ENCODE measurements at places on chromosomes 4 and X.

DNA sequence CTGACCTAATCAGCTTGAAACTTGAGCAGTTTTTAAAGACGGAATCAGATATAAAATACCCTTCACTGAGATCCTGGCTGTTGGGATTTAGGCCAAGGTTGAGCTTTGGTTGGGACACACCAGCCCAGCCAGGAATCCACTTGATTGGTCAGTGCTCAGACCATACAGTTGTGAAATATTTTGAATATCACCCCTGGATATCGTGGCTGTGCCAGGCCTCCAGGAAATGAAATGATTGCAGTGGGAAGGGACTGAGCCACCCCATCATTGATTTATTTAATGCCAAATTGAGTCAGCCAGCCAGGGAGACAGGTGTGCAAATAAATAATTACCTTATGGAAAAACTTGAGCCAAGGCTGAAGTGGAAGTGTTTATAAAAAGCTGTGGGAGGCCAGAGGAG, 128.4 kb upstream of the SCML1 start:
- DNase-seq = no peak

- DNase-seq = no peak
These were observed 1.2 kb downstream of the HMGB3 start for GRCh38 chrX:150984169-150984824.

DNA sequence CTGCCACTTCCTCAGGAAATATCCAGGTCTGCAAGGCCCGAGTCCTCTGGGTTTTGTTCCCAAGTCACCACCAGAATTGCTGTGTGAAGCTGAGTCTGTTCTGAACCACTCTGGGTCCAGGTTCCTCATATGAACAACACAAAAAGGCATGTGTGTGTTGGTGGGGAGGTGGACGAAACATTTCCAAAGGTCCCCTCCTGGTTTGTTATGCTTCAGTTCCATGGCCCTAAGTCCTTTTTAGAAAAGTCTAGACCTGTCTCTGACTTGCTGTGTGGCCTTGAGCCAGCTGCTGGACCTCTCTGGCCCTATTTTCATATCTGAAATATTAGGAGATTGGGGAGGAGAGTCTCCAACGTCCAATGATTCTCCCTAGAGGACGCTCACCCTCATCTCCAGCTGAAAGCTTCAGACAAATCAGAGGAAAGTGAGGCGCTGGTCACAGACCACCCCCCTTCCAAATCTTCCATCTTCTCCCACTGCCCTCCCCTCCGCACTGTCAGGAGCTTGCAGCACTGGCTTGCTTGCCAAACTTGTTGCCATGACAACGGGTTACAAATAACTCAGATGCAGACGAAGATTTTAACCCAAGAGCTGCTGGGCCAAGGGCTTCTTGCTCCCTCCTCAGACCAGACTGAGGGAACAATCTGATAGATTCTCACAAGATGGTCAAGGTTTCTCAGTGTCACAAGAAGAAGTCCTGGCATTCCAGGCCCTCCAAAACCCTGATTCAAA, 64.5 kb downstream of the SMC1A start:
- no peak for DNase-seq

DNA sequence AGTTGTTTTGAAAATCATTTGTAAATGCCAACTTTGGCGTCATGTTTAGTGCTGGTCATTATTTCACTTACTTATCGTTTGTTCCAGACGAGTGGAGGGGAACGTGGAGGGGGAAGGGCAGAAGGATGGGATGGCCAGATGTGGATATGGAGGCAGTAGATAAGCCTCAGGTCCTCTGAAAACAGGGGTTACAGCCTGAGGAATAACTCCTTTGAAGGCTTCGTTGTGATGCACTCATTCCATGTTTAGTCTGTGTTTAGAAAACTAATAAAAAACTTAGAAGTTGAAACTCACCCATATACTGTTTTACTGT, 1.1 kb downstream of the MOB1B start:
- DNase-seq = no peak

GRCh38 chrX:14028473-14028872, 1.2 kb downstream of the GEMIN8 start:
- no peak for DNase-seq

GRCh38 chrX:6307156-6307555, 78.5 kb upstream of the NLGN4X start:
- DNase-seq = no peak

DNA sequence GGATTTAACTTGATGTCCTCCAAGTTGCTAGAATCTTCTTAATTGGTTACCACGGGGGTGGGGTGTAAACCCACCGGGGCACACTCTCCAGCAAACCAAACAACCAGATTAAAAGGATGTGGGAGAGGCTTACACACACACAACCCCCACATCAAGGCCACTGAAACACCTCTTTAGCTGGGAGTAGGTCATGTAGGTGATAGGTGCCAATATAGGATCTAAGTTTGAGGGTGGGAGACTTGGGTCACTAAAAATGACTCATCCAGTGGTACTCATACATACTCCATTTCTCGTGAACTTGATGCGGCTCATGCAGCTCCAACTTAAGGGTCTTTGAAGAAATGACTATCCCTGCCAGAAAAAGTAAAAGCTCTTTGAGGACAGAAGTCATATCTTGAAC, 20.5 kb upstream of the CD40LG start:
- no peak for DNase-seq

DNA sequence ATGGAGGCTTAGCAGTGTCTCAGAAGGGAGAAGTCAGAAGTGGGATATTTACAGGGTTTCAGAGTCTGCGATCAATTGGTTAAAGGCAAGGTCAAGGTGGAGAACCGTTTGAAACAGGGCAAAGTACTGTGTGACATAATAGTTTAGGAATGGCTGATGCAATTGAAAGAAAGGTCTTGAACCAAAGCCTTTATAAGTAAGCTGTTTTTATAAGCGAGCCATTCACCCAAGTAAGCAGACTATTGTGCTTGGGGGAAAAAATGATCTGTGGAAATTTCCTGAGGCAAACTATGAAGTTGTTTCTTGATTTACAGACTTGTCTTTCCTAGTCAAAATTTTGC, 327.3 kb downstream of the CAMK2D start:
- DNase-seq = no peak

- DNase-seq = peak; percentile 37
These were observed 115.0 kb downstream of the SMIM20 start for GRCh38 chr4:26028793-26029567.

DNA sequence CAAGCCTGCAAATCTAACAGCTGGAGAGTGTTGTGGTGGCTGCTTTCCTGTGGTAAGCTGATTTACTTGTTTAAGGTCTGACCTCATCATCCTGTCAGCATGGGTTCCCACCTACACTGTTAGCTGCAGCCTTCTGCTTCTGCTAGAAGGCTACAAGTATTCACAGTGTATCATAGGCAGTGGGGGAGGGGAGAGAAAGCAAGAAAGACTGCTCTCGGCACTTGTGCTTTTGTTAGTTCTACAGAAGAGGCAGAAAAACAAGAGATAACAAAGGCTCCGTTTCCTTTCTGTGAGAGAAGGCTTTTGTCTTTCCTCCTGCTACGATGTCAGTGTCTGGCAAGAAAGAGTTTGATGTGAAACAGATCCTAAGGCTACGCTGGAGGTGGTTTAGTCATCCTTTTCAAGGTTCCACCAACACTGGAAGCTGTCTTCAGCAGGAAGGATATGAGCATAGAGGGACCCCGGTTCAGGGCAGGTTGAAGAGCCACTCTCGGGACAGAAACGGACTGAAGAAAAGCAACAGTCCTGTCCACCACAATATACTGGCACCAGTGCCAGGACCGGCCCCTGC, at the start of gene KLHL4:
Gene KLHL4 (plus strand): TSS at position 232 of the 571 bp plus-strand sequence. CDS start 92 bp downstream, at position 324.
- no peak for DNase-seq

All from stimulated activated CD8-positive, alpha-beta memory T cell treated with anti-CD3 and anti-CD28 coated beads, Interleukin-2, amount 100 ng/mL, for 1 hour (primary cell).